ENCODE measurements at places on chromosomes 6 and 20.

- DNase-seq, result no peak
Measured at GRCh38 chr6:38183856-38184584, 364.5 kb downstream of the ZFAND3 start.

DNA sequence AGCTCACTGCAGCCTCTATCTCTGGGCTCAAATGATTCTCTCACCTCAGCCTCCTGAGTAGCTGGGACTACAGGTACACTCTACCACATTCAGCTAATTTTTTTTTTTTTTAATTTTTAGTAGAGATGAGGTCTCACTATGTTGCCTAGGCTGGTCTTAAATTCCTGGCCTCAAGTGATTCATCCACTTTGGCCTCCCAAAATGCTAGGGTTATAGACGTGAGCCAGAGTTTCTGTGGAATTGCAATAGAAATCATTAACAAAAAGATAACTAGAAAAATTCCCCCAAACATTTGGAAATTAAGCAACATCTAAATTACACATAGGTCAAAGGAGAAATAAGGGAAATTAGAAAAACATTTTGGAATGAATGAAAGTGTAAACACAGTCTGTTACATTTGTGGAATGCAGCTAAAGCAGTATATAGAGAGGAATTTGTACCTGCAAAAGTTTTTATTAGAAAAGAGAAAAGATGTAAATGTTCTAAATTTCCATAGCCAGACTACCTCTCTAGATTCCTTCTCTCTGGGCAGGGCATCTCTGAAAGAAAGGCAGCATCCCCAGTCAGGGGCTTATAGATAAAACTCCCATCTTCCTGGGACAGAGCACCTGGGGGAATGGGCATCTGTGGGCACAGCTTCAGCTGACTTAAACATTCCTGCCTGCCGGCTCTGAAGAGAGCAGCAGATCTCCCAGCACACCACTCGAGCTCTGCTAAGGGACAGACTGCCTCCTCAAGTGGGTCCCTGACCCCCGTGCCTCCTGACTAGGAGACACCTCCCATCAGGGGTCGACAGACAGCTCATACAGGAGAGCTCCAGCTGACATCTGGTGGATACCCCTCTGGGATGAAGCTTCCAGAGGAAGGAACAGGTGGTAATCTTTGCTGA lies 51.3 kb downstream of the ATRN start:
- no peak for DNase-seq

DNA sequence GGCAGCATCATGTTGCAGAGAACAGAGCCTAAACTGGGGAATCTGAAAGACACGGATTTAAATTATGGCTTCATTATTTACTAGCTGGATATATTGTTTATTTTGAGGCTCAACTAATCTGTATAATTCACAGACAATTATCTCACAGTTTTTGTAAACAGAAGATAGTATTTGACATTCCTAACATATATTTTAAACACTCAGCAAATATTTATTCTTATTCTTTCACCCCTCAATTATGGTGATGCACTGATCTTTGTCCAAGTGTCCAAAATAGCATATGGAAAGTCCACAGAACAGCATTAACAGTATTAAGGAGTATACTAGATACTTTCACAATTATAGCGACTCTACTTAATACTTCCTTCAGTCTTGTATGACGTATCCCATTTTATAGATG lies 257.0 kb downstream of the ADGRG6 start:
- DNase-seq, result no peak

- no peak for DNase-seq
Measured at GRCh38 chr6:85241498-85242052, 208.3 kb upstream of the NT5E start.

GRCh38 chr6:147322299-147323162 lies 118.3 kb downstream of the STXBP5 start:
- DNase-seq, result no peak
